ENCODE measurements at places on chromosomes 3 and 15. TPM values are rescaled to one million over a fixed set of nuclear protein-coding genes. Genes with fewer than 3 reads are reported as not detected.

DNA sequence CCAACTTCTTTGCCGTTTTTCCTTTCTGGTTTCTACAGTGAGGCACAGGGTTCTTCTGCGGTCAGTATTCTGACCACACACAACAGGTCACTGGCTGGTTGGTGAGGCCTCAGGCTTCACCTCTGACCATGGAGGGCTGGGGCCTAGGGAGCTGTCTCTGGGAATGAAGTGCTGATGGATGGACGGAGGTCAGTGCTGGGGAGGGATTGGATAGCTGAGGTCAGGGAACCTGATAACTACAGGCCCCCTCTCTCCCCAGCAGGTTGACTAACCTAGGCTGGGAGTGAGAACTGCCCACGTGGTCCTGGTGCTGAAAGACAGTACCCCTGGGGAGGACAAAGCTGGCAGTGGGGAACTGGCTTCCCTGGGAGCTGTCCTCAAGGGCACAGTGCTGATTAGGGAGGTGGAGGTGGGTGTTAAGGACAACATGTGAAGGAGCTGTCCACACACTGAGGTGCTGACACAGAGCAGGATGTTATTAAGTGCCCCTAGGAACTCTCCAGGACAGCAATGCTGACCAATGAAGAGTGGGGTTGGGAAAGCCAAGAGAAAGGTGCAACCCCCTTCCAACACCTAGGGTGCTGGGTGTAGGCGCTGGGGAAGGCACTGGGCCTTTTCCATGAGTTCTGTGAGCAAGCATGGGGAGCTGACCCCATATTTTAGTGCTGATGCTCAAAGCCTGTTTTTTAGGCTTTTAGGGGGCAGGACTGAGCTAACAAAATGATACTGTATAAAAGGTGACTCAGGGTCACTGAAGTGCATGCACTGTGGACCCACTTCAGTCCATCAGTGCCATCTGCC lies 45.2 kb downstream of the ATP2B2 start:
- peak; percentile 97 for DNase-seq

DNA sequence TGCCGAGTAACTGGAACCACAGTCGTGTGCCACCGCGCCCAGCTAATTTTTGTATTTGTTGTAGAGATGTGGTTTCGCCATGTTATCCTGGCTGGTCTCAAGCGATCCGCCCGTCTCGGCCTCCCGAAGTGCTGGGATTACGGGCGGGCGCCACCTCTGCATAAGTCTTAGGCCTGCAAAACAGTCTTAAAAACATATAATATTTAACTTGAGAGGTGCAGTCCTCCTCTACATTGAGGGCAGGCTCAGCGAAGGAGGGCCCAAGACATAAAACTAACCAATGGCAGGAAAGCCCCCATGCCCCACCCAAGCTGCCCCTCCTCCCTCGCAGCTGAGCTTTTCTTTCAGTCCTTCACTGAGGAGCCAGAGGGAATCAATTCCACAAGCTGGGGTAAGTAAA lies at the start of gene SLC28A2:
Gene SLC28A2, plus strand, starts transcription at position 347 of the 400 bp plus-strand sequence. CDS start 982 bp downstream, outside the sequence.
- no peak for DNase-seq

- no peak for DNase-seq
Measured at GRCh38 chr3:193229851-193230420, 11.1 kb upstream of the PLAAT1 start.

DNA sequence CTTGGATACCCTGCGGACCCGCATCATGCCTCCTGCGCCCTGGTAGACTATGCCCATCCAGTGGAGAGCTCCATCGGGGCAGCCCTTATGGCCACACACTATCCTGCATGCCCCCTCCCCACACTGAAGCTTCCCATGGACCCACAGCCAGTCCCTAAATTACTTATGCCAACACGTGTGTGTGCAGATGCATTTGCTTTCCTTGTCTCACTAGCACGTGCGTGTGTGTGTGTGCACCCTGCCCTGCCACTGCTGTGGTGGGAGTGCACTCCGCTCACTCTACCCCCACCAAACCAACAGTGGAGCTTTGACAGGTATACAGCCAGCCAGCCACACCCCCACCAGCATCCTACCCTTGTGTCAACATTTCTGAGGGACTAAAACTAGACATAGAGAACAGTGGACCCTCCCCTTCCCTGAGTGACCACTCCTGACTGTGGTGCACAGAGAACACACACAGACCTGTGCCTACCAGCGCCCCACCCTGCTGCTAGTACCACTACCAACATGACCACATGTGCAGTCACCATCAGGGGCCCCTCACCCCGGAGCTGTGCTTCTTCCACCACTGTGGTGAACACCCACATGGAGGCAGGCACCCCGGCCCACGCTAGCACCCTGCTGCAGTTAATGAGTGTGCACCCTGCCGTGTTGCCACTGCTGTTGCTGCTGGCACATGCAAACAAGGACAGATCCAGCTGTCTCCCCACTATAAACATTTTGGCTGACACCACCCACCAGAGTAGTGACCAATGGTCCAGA lies 310.8 kb downstream of the GABRB3 start:
- no peak for DNase-seq

PRR20G gene
- not detected for total RNA-seq

CIB2 gene
- 63.4 TPM for total RNA-seq

DNAH12 gene
- 0.57 TPM for total RNA-seq

All from cardiac muscle cell (in vitro differentiated cells and primary cell).